ENCODE measurements at places on chromosomes 6 and 20. TPM values are rescaled to one million over a fixed set of nuclear protein-coding genes. Genes with fewer than 3 reads are reported as not detected.

The ANKRD66 gene
- not detected for total RNA-seq

The SNAP91 gene
- 2.9 TPM for total RNA-seq

The TMEM200A gene
- total RNA-seq: 116 TPM

The LKAAEAR1 gene
- not detected for total RNA-seq

The NHLRC1 gene
- 2.7 TPM for total RNA-seq

The ARFGEF3 gene
- 1.7 TPM for total RNA-seq

The ISM1 gene
- 0.33 TPM for total RNA-seq

The OLIG3 gene
- not detected for total RNA-seq

The TXLNB gene
- 0.37 TPM for total RNA-seq

The HLA-DRA gene
- total RNA-seq: not detected

The HUS1B gene
- 1.4 TPM for total RNA-seq

The DUSP15 gene
- total RNA-seq: not detected

The CRISP2 gene
- total RNA-seq: not detected

The CALHM6 gene
- 0.89 TPM for total RNA-seq
